ENCODE measurements at places on chromosomes 6 and 20.

GRCh38 chr20:43710370-43711044, 16.3 kb downstream of the GTSF1L start:
- DNase-seq = no peak

DNA sequence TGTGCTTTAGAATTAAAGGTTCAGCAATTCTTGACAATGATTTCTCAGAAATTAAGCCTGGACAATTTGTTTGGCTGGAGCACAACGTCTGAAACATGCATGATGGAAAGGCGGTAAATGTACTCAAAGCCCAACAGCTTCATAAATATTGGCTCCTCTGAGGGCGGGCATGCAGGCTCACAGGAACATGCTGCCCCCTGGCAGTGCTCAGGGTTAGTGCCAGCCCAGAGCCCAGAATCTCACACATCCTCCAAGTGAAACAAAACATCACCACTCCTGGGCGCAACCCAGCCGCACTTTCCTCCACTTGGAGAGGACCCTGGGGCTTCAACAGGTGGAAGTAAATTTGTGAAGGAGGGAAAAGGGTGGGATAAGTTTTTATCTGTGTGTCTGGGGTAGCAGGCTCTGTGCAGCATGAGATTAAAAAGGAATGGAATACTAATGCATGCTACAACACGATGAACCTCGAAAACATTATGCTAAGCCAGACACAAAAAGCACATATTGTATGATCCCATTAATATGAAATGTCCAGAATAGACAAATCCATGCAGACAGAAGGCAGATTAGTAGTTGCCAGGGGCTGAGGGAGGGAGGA, 54.1 kb upstream of the PTPRT start:
- peak; percentile 68 for DNase-seq

DNA sequence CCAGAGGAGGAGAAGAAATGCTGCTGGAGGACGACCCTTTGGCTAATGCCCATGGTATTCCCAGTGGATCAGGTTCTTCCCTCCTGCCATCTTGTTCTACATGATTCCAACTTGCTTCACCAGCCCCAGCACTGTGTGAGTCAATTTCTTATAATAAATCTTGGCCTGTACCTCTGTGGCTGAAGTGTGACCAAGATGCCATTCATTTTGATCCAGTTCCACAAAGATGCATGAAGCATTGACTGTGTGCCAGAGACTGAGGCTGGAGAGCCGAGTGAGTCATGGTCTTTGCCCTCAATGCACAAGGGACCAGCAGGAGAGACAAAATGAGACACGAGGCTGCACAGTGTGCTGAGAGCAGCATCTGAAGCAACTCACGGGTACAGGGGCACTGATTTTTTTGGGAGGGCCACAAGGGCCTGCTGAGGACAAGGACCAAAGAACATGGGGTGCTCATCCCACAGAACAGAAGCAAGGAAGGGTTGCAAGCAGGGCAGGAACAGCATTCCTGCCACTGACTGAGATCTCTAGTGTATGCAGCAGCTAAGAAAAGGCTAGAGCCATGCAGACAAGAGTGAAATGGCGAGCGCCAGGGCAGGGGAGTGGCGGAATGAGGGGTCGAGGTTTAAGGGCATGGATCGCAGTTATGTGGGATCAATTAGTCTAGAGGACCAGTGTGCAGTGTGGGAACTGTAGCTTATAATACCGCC, 207.0 kb downstream of the THBS2 start:
- DNase-seq = no peak

DNA sequence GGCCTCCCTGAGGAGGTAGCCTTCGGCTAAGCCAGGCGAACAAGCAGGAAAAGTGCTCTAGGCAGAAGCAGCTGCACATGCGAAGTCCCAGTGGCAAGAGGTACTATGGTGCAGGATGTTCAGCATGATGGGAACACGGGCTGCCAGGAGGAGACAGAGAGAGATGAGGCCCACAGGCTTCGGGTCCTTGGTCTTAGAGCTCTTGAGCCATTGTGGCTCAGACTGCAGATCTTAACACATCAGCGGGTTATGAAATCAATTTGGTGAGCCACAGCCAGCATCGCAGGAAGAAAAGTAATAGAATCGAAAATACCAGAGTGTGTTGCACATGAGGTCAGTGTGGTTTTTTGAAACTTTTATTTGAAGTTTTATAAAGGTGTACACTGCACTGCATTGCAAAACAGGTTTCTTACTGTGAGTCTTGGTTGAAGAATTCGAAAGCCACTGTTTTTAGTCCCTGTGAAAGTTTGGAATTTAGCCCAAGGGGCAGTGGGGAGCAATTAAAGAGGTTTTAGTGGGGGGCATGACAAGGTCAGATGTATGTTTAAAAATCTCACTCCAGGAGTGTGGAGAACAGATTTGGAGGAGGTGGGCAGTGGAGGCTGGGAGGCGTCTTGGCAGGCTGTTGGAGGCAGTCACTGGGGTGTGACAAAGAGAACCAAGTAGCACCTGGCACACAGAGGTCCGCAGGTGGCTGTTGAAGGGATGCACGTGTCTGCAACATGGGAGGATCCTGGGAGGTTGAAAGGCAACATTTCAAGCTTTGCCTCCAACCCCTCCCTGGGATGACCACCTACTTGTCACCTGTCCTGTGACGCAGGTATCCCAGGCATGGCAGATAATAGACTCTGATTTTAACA, 69.3 kb downstream of the EYA2 start:
- no peak for DNase-seq

GRCh38 chr20:38973645-38974044, 11.5 kb downstream of the DHX35 start:
- DNase-seq = no peak

- no peak for DNase-seq
Measured at GRCh38 chr6:17289630-17290061, 8.5 kb downstream of the RBM24 start.

DNA sequence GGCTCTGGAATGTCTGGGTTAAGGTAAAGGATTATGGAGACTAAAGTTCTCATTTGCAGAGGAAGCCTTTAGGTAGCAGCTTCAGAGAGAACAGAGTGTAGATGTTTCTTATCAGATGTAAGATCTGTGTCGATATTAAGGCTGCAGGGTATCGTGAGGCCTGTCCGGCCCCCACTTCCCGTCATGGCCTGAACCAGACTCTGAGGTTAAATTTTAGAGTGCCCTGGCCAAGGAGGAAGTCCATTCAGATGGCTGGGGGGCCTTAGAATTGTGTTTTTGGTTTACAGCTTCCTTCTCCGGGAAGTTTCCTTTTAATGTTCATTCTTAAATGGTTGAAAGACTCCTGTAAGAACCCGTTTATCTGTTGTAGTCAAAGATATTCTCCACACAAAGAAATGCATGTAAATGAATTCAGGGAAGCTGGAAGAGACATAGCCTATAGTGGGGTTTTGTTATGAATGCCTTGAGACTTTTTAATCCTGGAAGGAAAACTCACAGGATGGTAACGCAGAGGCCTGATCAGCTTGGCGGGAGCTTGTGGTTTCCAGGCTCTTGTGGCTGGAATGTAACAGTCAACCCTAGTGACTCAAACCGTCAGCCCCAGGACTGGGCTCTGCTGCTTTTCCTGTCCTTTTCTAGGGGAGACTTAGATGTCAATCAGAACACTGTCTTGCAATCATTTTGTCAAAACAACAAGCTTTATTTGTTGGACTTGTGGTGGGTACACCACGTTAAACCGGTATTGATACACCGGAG, 34.7 kb downstream of the KIF25 start:
- no peak for DNase-seq

GRCh38 chr20:63895952-63896263, 982 bp downstream of the DNAJC5 start:
- DNase-seq = no peak

- DNase-seq = no peak
Measured at GRCh38 chr6:16653226-16653625, 108.0 kb downstream of the ATXN1 start.

- no peak for DNase-seq
Measured at GRCh38 chr6:50823094-50823920, 4.6 kb downstream of the TFAP2B start.

DNA sequence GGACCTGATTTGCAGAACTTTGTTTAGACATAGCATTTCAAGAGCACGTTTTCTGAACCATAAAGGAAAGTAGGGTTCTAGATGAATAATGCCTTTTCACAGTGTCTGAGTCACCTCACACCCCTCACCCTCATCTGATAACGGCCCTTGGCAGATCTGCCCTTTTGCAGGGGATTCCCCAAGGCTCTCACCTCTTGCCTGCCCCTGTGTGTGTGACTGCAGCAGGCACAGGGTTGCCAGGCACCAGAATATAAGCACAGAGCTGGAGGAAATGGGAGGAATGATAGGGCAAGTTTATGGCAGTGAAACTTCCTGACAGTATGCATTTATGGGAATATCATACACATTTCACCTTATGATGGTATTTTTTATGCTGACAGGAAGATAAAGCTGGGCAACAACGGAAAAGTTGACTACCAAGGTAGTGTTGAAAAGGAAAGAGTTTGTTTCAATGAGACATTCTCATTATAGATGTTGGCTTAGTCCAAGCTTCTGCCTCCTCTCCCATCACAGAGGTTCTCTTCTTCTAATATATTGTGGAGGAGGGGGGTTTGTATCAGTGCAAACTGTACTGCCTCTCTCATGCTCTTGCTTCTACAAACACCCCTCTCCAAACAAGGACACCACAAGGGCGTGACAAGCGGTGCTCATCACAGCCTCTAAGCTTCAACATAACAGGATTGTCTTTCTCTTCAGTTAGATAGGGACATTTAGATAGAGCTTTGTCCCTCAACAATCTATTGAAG, 101.5 kb upstream of the BACH2 start:
- no peak for DNase-seq

GRCh38 chr20:59667131-59667530, 62.8 kb downstream of the PHACTR3 start:
- DNase-seq = peak; percentile 69

DNA sequence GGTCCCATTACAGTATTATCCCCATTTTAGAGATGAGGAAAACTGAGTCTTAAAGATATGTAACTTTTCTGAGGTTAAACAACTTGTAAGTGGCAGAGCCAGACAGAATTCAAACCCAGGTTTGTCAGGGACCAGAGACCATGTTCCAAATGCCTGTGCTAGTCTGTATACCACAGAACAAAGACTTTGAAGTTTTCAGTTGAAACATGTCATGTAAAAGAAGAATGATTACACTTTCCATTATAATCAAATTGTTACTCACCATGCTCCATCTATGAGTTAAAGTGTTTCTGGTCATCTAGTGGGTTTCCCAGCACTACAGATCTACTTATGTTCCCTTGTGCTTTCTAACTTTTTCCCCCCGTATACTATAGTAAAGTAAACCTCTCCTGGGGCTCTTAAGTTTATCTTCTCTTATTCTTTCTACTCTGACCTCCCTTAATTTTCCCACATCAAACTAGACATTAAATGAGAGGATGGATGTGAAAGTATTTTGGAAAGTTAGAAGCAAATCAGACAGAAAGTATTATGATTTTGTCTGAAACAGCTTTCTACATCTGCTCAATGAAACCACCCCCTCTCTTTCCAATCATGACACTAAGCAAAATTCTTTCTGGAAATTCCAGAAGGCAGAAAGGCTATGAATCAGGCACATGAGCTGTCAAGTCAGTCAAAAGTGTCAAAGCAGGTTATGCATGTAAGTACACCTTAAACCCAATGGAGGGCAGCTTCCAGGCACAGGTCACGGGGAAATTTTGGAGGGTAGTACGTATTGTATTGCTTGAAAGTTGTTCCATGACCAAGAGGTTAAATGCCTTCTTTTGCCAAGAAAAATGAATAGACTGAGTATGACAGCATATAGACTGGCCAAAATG, 132.7 kb upstream of the MAP3K7 start:
- no peak for DNase-seq

GRCh38 chr20:23533161-23533560, 35.1 kb downstream of the CST9L start:
- no peak for DNase-seq
